ENCODE measurements at places on chromosomes 5 and 9.

GRCh38 chr9:1222511-1222910 is 172.4 kb downstream of the DMRT2 start:
- no peak for DNase-seq

- no peak for DNase-seq
Measured at GRCh38 chr5:160423099-160423498, 1.4 kb downstream of the PTTG1 start.

GRCh38 chr5:140265845-140266244 is 37.1 kb downstream of the PFDN1 start:
- no peak for DNase-seq

GRCh38 chr9:715300-715699 is 126.2 kb upstream of the DMRT1 start:
- DNase-seq = no peak

DNA sequence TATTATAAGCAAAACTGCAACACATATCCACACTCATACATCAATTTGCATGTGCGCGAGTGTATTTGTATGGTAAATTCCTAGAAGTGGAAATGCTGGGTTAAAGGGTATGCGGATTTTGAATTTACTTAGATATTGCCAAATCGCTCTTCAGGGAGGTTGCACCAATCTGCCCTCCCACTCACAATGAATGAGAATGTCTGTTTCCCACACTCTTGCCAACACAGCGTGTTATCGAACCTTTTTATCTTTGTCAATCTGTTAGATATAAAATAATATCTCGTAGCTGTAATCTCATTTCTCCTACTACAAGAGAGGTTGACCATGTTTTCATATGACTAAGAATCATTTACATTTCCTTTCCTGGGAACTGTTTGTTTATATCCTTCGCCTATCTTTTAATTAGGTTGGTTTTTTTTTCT is 35.7 kb downstream of the LHX2 start:
- DNase-seq = no peak

GRCh38 chr9:128026255-128026772 is 40.8 kb downstream of the NAIF1 start:
- no peak for DNase-seq

- DNase-seq = no peak
Measured at GRCh38 chr5:96463091-96463490, 30.0 kb upstream of the PCSK1 start.

GRCh38 chr9:2153630-2154217 is 138.6 kb downstream of the SMARCA2 start:
- no peak for DNase-seq

DNA sequence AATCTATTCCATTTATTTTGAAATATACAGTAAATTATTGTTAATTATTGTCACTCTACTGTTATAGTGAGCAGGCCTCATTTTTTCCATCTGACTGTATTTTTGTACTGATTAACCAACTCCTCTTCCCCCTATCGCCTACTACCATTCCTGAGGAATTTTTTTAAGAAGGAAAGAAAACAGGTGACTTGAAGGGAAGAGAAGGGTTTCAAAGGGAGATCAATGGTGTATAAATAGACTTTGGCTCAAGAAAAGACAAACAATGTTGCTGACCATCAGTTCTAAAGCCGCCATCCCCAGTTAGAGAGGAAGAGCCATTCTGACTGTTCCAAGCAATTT is 69.7 kb downstream of the BAAT start:
- no peak for DNase-seq

GRCh38 chr5:176355400-176356178 is 6.0 kb downstream of the KIAA1191 start:
- DNase-seq = no peak

DNA sequence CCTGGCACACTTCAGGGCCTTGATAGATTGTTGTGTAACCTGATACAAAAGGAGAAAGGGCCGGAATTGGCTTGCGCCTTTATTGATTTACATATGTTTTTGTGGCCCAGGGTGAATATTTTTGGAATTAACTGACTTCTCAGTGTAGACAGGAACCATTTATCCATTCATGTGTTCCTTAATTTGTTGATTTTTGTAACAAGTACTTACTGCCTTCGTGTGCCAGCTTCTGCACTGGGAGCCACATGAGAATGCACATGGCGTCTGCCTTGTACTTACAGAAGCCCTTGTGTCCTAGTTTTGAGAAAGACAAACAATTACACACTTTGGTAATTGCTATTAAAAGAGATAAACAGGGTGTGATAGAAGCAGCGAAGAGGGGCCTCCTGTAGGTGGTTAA is 26.4 kb downstream of the EHMT1 start:
- no peak for DNase-seq

- no peak for DNase-seq
Measured at GRCh38 chr5:158124606-158125316, 265.8 kb upstream of the CLINT1 start.

DNA sequence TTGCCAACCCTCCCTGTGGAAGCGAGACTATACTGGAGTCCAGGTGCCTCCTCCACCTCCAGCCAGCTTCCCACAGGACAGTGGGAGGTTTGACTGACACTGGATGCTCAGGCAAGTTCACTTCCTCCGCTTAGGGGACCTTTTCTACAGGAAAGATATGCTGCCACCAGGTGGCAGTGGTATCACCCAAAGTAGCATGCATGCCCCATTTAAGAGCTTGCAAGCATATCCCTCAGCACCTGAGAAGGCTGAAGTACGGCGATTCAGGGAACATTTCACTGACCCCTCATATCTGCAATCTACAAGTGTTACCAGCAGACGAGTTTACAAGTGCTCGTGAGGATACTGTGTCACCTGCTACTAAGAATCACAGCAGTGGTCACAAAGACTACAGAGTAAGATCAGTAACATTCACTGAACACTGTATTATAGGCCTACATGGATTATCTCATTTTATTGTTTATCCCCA is 75.5 kb downstream of the KLHL3 start:
- DNase-seq = peak; percentile 87

DNA sequence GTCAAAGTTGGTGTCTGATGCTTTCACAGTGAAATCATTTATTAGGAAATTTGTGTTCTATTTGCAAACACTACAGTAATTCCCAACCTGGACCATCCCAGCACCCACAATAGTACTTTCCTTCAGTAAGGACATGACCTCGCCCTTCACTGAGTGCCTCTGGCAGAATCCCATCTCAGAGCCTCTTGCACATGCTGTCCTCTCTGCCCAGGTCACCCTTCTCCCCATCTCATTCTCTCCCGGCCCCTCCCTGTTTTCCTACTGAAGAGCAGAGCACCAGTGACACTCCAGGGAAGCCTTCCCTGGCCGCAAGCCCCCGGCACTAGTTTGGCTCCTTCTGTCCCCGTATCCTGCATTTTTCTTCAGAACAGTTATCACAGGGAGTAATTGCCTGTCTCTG is 220.4 kb downstream of the MAPKAP1 start:
- DNase-seq = no peak

- DNase-seq = no peak
Measured at GRCh38 chr9:136958473-136958872, 6.4 kb downstream of the LCN12 start.

GRCh38 chr5:179749857-179750508 is 17.4 kb downstream of the MAML1 start:
- DNase-seq = no peak

DNA sequence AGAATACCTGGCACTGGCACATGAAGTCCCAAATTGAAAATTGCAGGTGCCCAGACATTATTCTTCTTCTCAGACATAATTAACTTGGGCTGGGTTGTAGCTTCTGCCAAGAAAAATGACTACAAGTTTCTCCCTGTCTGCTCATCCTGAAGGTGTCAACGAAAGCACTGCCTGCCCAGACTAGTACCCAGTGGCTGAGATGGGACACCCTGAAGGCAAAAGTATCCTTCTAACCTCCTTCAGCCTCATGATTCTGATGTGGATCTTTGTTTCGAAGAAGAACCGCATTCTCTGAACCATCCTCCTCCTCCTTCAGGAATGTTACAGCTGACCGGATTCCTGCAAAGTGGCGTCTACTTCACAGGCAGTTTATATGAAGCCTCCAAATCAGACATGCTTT is 161.1 kb upstream of the FST start:
- DNase-seq = no peak

All from ascending aorta (tissue), 2 donors.